CD4-positive, alpha-beta T cell treated with Interleukin-6 at 100 ng/mL for 8 hours (primary cell): ENCODE measurements at places on chromosomes 11 and 22.

DNA sequence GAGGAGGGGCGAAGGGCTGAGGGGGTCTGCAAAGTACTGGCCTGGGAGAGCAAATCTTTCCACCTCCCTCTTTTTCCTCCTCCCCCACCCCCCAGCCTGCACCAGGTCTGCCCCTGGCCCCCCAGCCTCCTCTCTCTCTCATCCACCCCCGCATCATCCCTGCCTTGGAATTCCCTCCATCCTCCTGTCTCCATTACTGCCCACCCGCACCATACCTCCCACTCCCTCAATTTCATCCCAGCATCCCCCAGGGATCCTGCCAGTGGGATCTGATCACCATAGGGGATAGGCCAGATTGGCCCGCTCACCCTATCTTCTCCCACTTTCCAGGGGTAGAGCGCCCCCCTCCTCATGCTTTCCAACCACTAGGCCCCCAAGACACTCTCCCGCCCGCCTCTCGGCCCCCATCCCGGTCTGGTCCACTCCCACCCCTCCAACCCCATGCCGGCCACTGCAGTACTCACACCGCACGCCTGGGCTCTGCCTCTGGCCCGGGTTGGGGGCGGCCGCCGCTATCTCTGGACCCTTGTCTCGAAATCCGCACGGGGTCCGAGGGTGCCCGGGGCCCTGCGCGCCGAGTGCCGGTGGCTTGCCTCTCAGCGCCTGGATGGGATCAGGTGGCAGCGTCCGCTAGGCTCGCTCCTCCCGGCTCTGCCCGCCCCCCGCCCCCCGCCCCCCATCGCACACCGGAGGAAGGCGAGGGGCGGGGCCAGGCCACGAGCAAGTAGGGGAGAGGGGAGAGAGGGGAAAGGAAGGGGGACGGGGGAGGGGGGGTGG is at the start of gene GAL3ST3:
GAL3ST3 (minus strand) TSS at position 615 of the 777 bp plus-strand sequence. CDS start 3,746 bp downstream, outside the sequence.
- no peak for DNase-seq

- DNase-seq, result no peak
Measured at GRCh38 chr22:26617271-26618199, at the start of gene CRYBB1. Gene CRYBB1 (minus strand): TSS chr22:26618027. CDS start chr22:26616319, 1,708 bp downstream.

- peak; percentile 76 for DNase-seq
Measured at GRCh38 chr22:23539135-23539838, 40.8 kb downstream of the IGLL1 start.

- no peak for DNase-seq
Measured at GRCh38 chr11:36193290-36193619, 96.0 kb downstream of the COMMD9 start.

- peak; percentile 4 for DNase-seq
Measured at GRCh38 chr11:18392434-18393321, 1.7 kb upstream of the LDHA start.

GRCh38 chr11:68905421-68906360 is 2.0 kb downstream of the IGHMBP2 start:
- no peak for DNase-seq

- DNase-seq, result no peak
Measured at GRCh38 chr22:30809086-30809485, 114.4 kb downstream of the OSBP2 start.

DNA sequence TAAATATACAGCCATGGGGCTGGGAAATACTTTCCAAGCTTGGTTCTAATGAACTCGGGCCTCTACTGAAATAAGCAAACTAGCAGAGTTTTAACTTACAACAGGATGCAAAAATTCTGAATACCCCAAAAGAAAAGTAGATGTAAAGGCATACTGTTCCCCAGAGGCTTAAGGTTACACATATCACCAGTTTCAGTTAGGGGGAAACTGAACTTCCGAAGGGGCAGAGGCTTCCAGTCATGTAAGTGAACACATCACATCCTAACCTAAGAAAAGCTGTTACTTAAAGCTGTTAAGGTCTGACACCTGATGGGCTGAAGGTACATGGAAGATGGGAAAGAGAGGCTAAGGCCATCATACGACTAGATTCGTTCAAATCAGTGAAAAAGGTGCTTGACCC is 2.3 kb downstream of the GAB2 start:
- DNase-seq, result no peak

DNA sequence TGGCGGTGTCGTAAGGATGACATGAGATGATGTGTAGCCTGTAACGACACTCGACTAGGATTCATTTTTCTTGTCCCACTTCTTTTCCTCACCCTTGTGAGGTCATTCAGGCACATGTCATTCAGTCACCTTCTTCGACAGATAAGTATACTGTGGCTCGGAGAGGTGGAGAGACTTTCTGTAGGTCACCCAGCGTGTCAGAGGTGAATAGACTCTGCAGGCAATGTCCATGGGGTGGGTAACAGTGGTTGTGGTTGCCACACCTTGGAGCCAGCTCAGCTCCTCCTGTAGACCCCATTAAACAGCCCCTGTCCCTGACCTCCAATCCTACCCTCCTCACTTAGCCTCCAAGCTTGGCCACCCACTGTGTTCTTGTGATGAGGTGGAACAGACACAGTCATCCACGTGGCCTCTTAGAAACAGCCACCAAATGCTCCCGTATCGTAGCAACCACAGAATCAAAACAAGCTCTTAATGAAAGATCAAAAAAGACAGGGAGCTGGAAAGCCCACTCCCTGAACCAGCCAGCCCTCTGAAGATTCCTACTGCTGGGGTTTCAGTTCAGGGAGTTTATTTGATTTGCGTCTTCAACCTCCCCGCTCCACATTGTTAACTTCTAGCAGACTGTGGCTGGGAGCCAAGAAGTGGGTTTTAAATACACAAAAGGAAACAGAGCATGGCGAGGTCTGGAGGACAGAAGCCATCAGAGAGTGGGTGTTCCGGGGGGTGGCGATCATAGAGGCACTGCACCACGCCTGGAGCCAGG is 89.0 kb upstream of the GRK3 start:
- DNase-seq, result no peak

DNA sequence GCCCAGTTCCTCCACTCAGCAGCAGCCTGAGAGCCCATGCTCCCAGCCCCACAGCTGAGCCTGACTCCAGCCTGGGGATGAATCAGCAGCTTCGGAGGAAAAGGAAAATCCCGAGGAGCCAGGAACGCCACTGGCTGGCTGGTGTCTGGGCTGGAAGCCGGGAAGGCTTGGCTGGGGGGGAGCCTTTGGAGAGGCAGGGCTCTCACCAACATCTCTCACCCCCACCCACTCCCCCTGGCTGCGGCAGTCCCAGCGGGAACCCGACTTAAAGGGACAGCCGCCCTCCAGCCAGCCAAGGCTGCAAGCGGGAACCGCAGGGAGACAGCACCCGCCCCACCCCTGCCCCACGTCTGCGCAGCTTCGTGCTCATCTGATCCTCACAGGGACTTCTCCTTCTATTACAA is 28.4 kb downstream of the KIAA0930 start:
- no peak for DNase-seq

GRCh38 chr11:15295695-15296094 is 181.0 kb downstream of the INSC start:
- no peak for DNase-seq

GRCh38 chr11:68138237-68138636 is 17.0 kb upstream of the CHKA start:
- no peak for DNase-seq

GRCh38 chr11:80722629-80723028 is 1281.8 kb upstream of the TENM4 start:
- no peak for DNase-seq

GRCh38 chr11:1148752-1149180 is 9.0 kb upstream of the MUC5AC start:
- no peak for DNase-seq

GRCh38 chr11:7890417-7891172 is 40.5 kb downstream of the OR10A6 start:
- no peak for DNase-seq

GRCh38 chr11:117677729-117678310 is 119.2 kb downstream of the DSCAML1 start:
- DNase-seq, result no peak

GRCh38 chr11:70471254-70471653 is 72.9 kb downstream of the CTTN start:
- DNase-seq, result no peak
